ENCODE measurements at places on chromosomes 4 and X.

GRCh38 chr4:56908206-56909085, 746 bp downstream of the REST start:
- DNase-seq: peak; percentile 76

DNA sequence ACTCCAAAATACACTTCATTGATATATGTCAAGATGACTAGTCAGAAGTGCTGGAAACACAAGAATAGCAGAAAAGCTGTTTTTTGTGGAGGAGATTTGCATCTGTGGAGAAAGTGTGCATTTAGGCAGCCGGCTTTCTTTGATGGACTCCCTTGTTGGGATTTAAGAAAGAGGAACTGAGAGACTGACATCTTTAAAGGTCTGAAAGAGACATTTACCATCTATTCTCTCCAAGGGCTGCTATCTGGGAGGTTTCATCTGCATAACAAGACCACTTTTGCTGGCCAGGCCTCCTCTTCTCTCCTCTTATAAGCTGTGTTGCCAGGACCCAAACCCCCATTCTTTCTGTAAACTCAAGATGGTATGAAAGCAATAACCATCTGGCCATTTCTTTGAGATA, 1065.0 kb downstream of the NLGN4X start:
- no peak for DNase-seq

- DNase-seq: no peak
Observed at GRCh38 chr4:25939330-25939729, 25.3 kb downstream of the SMIM20 start.

GRCh38 chr4:184375027-184375426, 99.3 kb downstream of the IRF2 start:
- DNase-seq: no peak

GRCh38 chr4:17788956-17789355, 7.5 kb upstream of the FAM184B start:
- DNase-seq: no peak

DNA sequence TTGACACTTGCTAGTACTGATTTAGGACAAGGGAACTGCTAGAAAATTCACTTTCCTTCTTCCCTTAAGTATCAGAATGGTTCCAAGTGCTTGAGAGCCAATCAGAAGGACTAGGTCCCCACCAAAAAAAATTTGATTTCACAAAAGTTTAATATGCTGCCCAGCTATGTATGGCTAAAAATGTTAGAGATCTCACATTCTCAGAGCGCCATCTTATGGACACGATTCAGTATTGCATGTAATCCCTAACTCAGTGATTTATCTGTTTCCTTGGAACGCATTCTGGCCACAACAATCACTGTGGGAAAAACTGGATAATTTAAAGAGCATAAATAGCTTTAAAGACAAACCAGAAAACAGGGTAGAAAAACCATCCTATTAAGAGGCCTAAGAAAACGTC, 255.1 kb upstream of the GPC4 start:
- DNase-seq: peak; percentile 40

DNA sequence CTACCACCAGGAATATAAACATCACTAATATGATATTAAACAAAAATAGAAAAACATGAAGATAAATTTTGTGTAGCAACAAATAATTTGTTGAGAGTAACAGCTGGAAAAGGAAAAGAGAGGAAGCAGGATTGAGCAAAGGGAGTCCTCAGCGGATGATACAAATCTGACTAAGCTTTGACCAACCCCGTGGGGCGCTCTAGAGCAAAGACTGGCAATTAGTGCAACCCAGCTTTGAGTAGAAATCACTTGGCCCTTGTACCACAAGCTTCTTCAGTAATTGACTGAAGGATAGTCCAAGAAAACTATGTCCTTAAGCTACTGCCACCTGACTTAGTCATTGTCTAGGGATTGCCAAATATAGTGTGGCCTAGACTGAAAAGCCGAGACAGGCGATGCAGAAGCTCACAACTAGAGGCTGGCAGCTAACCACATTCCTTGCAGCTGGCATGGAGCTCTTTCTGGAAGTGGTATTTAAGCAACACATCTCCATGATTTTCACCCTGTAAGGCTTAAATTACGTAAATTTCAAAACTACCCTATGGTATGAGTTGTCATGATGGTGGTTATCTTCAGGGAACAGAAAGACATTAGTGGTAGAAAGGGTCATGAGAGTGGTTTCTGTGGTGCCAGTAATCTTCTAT, 396.0 kb downstream of the PDGFC start:
- peak; percentile 46 for DNase-seq

DNA sequence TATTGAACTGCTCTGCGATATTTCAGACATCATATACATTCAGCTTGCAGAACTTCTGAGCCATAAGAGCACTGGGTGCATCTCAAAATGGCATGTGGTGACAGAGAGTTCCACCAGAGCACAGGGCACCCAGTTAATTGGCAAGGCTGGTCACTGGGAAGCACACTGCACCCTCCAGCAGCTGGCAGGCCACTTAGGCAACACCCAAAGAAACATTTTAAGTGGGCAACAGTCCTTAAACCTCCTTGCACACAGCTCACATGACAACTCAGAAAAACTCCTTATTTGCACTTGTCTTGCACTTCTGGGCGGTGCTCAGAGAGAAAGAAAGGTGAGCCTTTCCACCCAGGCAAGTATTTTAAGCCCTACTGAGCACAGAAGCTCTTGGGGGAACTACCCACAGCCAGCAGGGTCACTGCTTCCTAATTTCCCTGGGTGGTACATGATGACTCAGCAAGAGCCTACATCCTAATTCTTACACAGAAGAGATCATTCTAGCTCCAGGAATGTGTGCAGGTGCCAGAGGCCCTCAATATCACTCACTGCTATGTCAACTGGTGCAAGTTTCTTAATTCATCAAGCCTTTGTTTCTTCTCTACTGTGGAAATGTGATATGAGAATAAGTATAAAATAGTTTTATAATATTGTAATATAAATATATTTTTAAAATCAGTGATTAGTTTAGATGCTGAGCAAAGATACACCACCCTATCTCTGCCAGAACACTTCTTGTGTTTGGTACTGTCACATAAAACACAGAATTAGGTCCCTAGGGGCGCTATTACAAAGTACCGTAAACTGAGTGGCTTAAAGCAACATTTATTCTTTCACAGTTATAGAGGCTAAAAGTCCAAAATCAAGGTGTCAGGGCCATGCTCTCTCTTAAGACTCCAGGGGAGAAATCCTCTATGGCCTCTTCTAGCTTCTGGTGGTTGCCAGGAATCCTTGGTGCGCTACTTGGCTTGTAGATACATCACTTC, 155.1 kb upstream of the PPARGC1A start:
- DNase-seq: no peak

DNA sequence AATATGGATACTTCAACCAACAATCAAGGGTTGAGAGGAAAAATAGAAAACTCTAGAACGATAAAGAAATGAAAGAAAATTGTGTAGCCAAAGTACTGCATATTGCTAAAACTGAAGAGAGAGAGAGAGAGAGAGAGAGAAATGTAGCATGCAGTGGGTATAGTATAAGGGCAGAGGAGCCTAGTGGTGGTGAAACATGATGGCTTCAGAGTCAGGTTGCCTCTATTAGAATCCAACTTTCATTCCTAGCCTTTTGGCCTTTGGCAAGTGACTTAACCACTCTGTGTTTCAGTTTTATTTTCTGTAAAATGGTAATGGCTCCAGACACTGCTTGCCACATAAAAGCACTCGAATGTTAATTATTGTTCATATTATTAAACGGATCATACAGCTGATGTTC, 71.2 kb upstream of the NAF1 start:
- DNase-seq: no peak

GRCh38 chr4:26576231-26576739, 7.6 kb upstream of the TBC1D19 start:
- DNase-seq: no peak

DNA sequence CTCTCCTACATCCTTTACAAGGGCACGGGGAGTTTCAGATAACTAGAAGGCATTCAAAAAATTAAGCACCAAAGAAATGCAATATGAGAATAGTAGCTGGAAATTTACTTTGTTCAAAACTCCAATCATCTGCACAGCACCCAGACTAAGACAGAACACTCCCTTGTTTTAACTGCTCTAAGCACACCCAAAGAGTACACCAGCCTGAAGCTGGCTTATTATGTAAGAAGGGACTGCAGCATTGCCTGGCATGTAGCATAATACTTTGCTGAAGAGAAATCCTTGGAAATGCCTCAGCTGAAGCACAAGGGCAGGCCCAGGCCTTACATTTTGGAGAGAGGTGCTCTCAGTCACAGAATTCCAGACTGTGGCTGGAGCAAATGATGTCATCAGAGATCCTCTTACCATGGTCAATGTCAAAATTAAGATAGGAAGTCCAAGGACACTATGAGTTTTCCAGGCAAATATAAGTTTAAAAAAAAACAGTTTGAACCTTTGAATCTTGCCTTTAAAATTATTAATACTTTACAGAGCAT, 14.8 kb downstream of the ARHGEF6 start:
- no peak for DNase-seq

- no peak for DNase-seq
Observed at GRCh38 chr4:52750819-52751486, at the start of gene ERVMER34-1. ERVMER34-1 (minus strand) TSS chr4:52751425; CDS start chr4:52745520, 5,905 bp downstream.

GRCh38 chrX:92249125-92249524, 469.9 kb downstream of the PCDH11X start:
- no peak for DNase-seq

- DNase-seq: no peak
Observed at GRCh38 chrX:55130481-55130880, 41.7 kb downstream of the PAGE2 start.

- DNase-seq: no peak
Observed at GRCh38 chr4:20347531-20347930, 95.8 kb downstream of the SLIT2 start.

DNA sequence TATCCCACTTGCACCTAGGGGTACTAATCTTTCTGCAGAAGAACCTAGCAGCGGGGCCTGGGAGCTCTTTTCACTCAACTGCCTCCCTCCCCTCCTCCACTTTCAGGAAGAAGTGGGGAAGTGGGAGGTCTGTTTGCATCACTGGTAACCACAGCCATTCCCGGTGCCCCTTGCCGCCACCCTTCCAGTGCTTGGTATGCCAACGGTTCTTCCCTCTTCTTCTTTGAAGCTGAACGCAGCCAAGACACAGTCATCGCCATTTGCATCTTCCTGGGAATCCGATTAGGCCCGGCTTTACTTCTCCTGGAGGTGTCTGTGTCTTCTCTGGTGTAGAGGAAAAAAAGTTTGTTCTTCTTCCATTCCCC, 47.2 kb upstream of the RBPJ start:
- peak; percentile 89 for DNase-seq

DNA sequence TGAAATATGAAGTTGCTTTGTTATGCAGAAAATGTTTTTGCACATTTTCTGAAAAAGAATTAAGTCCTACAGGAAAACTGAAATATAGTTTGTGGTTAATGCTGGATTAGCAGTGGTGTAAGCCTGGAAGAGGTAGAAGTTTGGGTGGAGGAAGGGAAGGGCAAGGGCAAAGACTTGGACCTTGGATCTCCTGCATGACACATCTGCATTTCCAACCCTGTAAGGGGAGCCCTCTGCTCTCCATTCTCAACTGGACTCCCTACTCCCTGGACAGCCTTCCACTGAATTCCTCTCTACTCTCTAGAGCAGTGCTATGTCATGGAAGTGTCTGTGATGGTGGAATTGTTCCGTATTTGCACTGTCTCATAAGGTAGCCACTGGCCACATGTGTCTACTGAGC, 4.6 kb downstream of the CASP6 start:
- no peak for DNase-seq

DNA sequence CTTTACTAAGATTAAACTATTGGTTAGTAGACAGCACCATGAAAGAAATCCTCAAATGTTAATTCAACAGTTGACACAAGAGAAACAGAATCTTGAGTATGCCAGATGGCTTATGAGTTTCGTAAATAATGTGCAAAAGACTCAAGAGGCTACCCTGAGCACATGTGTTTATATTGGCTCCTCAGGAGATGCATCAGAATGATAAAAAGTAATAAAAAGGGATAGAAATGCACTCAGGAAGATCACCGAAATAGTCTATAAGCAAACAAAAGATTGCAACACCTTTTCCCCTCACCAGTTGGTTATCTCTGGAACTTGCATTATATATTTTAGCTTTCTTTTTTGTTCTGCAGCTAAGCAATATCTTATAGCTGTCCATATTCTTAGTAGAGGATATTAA, 84.4 kb downstream of the SCFD2 start:
- DNase-seq: no peak

GRCh38 chr4:1887052-1887451, 15.9 kb downstream of the NSD2 start:
- peak; percentile 51 for DNase-seq

DNA sequence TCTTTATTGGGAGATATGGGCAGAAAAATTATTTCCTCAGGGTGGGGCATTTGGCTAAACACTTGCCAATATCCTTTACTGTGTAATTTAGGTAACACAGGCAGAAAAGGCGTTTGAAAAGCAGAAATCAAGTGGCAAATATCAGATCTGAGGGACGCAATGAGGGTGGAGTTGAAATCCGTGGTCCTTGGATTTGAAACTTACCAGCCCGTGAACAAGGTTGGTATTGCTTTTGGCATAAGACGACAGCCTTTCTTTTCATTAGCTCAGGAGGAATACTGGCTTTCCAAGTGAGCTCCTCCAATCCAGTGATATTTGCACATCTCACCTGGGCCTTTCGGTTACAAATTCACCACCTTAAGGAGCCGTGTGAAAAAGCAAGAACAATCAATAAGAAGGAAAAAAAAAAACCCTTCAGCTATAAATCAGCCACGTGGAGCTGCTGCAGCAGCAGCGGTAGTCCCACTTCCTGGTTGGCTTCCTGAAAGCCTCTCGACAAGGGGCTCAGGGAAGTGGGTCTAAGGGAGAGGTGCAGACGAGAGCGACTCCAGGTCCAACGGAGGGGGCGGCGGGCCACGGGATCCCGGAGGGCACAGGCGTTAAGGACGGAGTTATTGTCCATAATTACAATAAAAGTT, 734 bp upstream of the GALNT7 start:
- DNase-seq: no peak

DNA sequence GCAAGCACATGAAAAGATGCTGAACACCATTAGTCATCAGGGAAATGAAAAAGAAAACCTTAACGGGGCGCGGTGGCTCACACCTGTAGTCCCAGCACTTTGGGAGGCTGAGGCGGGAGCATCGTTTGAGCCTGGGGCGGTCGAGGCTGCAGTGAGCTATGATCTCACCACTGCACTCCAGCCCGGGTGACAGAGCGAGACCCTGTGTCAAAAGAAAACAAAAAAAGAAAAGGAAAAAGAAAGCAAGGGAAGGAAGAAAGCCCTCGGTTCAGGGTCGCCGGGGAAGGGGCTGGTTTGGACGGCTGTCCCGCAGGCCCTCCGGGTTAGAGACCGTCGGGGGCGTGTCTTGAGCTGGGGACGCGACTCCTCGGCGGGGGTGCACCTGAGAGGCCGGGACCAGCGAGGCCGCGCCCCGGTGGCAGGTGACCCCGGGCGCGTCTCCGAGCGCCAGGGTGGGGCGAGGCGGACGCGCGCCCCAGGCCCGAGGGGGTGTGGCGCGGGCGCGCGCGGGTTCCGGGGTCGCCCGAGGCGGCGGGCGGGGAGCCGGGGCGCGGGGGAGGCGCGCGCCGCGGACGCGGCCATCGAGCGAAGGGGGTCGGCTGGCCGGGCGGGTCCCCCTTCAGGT, 478 bp upstream of the PLXNA3 start:
- DNase-seq: peak; percentile 47

DNA sequence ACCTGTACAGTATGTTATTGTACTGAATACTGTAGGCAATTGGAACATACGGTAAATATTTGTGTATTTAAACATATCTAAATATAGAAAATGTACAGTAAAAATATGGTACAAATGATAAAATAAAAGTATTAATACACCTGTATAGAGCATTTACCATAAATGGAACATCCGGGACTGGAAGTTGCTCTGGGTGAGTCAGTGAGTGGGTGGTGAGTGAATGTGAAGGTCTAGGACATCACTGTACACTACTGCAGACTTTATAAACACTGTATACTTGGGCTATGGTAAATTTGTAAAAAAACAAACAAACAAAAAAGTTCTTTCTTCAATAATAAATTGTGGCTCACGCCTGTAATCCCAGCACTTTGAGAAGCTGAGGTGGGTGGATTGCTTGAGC, 52.4 kb upstream of the FHL1 start:
- DNase-seq: no peak

Data from KBM-7 (cell line).